Femur (tissue), 1 donor: ENCODE measurements at places on chromosomes 6 and 20.

DNA sequence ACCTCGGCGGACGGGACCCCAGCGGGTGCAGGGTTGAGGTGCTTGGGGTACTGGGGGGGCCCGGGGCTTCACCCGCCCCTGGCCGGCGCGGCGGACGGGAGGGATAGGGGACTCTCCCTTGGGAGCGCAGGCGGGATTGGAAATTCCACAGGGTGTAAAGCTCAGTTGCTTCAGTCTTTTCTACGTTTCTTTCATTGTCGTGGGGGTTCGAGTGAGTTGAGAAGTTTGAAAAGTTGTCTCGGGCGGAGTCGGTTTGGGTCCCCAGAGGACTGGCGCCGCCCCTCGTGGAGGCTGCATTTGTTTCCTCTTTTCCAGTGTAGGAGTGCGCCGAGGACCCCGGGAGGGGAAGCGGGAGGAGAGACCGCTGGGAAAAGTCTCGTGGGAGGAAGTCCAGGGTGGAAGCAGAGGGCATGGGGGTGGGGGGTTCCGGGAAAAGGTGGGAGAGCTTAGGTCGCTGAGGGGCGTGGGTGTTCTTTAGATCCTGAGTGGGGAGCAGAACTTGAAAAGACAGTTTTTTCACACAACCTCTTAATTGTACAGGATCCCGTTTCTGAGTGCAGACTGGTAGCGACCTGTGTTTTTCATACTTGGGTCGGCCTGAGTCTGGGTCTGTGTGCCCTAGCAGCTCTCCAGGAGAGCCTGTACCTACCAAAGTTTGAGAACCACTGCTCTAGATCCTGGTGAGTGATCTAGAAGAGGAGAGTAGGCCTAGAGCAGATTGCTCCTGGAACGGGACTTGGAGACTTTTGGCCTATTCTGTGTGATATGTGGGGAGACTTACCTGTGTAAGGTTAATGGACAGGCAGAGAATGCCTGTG, 495 bp downstream of the FAM83B start:
- DNase-seq: peak; percentile 26

DNA sequence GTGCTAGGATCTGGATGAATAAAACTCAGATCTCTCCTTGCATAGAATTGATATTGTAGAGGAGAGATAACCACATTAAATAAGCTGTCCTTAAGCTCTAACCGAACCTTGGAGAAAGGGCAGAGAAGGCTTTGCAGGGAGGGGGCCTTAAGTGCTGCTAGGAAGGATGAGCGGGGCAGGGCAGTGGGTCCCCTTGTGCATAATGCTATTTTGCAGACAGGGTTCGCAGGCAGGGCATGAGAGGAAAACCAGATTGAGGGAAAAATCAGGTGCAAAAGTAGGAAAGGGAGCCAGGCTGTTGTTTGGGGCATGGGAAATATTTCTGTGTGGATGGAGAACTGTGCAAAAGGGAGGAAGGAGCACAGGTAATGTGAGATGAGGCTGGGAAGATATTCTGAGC, 383.0 kb upstream of the JARID2 start:
- no peak for DNase-seq

- DNase-seq: no peak
Measured at GRCh38 chr6:104539173-104539572, 320.5 kb downstream of the HACE1 start.

GRCh38 chr6:93036835-93037234, 382.5 kb downstream of the EPHA7 start:
- no peak for DNase-seq

- no peak for DNase-seq
Measured at GRCh38 chr20:2397595-2398145, 17.0 kb downstream of the TGM6 start.

- DNase-seq: no peak
Measured at GRCh38 chr6:90088009-90088408, 193.7 kb downstream of the GJA10 start.

DNA sequence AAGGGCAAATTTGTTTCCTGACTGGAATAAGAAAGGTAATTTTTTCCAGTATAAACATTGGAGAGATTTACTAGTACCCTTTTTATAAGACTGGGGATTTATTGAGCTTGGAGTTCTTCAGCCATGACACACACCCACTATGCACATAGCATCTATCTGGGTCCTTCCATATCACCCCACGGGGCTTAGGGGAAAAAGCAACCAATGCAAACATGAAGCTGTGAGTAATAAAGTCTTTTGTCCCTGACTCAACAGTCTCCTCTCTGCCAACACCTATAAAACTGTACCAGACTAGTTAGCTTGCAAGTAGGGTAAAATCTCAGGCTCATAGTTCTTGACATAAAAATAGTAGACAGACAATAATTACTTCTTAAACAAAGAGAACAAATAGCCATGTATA, 23.4 kb downstream of the COL21A1 start:
- no peak for DNase-seq

DNA sequence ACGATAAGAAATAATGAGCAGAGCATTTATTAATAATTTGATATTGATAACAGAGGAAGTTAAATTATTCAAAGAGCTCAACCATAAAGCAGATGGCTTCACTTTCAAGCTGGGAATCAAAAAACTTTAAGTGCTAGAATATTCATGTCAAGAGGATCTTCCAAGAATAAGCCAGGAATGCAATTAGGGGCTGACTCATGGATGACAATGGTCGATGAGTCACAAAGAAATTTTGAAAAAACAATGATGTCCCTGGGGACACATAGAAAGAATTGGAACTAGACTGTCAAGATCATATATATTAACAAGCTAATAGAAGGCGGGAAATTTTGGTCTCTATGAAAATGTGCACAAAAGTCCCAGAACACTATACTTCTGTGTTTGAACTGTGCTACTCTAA, 304.1 kb downstream of the LAMA2 start:
- no peak for DNase-seq

GRCh38 chr6:155126727-155127439, 131.8 kb downstream of the TIAM2 start:
- DNase-seq: no peak

DNA sequence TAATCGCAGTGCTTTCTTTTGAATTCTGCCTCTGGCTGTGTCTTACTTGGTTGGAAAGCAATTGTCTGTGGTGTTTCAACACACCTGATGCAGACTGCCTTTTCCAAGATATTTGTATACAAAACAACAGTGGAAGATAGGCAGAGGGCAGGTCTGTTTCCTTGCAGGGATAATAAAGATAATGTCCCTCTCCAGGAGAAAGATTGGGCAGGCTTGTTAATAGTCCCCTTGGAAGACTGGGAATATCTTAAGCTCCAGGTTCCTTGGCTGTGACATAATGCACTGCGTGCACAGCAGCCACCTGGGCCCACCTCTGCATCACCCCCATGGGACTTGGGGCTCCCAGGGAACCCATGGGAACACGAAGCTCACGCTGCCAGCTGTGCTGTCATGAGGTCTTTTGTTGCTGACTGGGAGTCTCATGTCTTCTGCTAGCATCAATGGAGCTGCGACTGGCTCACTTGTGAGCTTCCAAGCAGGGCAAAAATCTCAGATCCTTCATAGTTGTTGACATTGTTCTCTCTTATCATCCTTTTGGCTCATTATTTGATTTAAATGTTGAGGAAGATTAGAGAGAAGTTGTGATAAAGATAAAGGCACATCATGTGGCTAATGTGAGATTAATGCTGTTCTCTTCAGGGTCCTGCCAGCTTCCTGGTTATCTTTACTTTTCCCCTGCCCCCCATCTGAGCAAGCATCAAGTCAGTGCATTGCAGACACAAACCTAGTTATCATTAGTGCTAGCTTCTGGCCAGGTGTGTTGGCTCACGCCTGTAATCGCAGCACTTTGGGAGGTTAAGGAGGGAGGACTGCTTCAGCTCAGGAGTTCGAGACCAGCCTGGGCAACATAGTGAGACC, 107.1 kb upstream of the ASF1A start:
- no peak for DNase-seq

DNA sequence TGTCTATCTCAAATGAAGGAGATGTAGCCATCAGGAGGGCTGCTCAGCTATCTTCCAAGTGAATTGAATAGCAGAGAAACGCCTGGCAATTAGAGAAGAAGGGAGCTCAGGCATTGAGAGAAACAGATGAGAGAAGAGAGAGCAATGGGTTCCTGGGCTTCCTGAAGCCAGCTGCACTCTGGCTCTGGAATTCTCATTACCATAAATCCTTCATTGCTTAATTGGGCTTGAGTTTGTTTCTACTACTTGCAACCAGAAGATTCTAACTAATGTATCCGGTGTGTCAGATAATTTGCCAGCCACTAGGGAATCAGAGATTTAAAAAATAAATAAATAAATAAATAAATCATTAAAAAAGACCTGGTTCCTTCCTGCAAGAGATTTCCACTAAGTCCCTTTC, 25.0 kb upstream of the CDKAL1 start:
- DNase-seq: no peak

- no peak for DNase-seq
Measured at GRCh38 chr6:135520781-135521180, 23.2 kb upstream of the AHI1 start.

GRCh38 chr6:107815846-107816245, 8.3 kb downstream of the SCML4 start:
- peak; percentile 34 for DNase-seq

DNA sequence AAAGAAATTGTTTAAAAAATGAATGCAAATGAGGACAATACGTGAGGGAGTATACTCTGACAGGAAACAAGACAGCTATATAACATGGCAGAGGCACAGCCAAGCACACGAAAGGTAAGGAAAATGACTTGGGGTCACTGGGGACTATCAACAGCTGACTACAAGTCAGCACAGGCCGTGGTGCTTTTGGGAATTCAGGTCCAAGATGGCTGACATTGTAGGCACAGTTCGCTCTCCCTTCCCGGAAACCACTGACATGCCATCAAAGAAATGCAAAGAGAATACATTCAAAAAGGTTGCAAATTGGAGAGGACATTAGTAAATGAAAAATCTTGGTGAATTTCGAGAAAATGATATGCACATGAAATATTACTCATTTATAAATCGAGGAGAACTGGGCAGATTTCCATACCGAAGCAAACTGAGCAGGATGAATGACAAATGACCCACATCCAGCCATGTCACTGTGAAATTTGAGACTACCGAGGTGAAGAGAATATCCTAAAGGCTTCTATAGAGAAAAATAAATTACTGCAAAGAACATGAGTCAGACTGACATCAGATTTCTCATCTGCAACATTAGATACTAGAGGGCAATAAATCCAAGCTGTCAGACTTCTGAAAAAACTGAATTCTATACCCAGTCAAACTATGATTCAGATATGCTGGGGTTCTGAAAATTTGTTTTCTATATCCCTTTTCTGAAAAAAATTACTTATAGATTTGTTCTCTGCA, 391.1 kb downstream of the BTBD9 start:
- DNase-seq: no peak

DNA sequence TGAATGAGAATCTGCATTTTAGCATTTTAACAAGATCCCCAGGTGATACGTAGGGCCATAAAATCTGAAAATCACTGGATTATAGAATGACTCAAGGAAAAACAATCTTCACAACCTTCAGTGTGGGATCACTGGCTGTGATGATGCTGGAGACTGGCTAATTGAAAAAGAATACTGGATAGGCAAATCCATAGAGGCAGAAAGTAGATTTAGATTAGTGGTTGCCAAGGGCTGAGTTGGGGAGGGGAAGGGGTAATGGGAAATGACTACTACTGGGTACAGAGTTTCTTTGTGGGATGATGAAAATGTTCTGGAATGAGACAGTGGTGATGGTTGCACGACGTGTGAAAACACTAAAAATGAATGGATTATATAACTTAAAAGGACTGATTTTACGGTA, 84.1 kb downstream of the CDK19 start:
- no peak for DNase-seq

DNA sequence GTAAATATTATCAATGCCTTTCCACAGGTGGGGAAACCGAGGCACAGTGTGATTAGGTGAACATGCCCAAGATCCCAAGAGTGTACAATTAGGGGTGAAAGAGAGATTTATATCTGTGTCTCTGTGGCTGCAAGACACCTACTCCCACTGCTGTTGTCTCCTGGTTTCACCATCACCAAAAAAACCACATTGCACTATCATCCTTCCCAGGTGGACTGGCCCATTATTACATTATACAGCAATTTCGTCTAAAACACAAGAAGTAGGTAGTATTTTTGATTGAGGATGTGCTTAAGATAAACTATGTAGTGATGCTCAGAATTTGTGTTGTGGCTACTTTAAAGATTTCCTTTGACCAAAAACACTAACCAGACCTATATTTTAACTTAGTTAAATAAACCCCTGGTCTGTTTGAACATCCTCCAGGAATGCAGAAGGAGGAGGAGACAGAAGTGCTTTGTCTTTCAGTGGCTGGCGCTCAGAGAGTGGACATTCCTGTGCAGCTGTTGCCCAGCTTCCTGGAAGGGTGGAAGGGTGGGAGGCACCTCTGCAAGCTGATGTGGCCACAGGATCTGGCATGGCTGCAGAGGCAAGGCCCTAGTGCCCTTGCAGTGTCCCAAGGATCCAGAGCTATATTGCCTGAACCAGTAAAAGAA, 23.8 kb downstream of the DCBLD1 start:
- peak; percentile 48 for DNase-seq

GRCh38 chr20:48047447-48047846, 262.2 kb upstream of the SULF2 start:
- DNase-seq: no peak

DNA sequence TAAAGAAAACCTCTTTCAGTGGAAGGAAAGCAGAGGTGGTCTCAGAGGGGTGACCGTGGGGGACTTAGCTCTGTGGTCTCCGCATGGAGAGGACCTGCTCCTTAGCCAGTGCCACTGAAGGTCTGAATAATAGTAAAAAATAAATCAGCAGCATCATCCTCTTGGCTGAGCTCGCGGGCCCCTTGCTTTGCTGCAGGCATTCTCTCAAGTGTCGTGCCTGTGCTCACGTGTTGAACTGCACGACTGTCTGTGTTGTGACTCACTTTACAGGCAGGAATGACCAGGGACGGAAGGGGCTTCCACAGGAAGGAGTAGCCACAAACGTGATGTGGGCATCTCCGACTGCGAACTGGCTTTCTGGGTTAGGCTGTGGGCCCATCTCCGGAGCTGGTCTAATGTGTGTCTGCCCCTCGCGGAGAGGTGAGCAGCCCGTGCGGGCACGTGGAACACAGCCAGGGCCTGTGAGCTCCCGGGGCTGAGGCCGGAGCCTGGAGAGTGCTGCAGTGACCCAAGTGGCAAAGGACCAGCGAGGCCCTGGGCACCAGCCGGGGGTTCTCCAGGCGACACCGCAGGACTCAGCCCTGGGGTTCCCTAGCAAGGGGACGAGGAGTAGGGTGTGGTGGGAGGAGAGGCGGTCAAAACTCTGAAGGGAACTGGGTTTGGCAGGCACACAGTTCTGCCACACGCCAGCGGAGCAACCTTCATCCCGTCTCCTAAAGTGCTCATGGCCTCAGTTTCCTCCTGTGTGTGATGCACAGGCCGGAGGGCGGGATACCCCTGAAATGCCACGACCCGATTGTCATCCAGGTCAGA, 89.2 kb downstream of the RAMACL start:
- DNase-seq: no peak

GRCh38 chr20:5871459-5872410, 78.6 kb downstream of the TRMT6 start:
- DNase-seq: no peak

DNA sequence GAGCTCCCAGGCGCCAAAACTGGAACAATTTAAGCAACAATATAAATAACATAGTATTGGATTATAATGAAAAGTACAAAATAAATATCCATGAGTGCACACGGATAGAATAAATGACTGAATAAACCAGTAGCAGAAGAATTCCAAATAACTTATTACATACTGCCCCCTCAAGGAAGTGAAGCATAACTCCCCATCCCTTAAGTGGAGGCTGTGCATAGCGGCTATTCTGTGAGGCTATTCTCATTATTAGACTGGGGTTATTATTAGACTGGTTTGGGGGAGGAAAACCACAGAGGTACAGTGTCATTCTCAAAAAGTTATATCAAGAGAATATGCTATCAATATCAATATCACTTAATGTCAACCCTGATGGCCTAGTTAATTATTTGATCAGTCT, 94.4 kb upstream of the SIRPA start:
- peak; percentile 8 for DNase-seq

GRCh38 chr6:40308533-40309306, 278.4 kb downstream of the LRFN2 start:
- DNase-seq: peak; percentile 72
